NB4 (cell line): ENCODE measurements at places on chromosomes 12 and 14.

DNA sequence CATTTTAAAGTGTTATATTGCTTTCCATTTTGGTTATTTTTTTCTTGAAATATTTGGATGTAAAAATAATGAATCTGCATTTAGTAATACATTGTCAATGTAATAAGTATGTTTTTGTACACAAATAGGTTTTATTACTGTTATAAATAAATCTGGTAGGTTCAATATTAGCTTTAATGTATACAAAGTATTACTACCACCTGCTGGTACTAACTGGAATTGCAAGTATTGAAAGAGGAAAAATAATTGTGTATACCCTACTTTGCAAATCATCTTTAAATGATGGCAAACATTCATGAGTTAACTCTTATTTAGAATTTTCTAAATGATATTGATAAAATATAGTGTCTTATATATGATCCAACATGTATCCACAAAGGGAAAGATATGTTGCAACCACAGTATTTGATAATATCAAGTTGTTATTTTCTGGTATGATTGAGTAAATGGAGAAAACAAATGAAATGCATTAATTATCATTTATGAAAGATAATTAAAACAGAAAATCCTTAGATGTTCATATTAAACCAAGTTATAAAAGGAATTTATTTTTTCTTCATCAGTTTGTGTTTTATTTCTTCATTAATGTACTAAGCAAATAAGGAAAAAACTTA lies 3.2 kb downstream of the OR4K2 start:
- peak; percentile 7 for DNase-seq

GRCh38 chr12:102513272-102513671 lies 32.9 kb upstream of the IGF1 start:
- DNase-seq, result no peak

GRCh38 chr14:81141426-81141825 lies 79.3 kb downstream of the GTF2A1 start:
- DNase-seq, result no peak

DNA sequence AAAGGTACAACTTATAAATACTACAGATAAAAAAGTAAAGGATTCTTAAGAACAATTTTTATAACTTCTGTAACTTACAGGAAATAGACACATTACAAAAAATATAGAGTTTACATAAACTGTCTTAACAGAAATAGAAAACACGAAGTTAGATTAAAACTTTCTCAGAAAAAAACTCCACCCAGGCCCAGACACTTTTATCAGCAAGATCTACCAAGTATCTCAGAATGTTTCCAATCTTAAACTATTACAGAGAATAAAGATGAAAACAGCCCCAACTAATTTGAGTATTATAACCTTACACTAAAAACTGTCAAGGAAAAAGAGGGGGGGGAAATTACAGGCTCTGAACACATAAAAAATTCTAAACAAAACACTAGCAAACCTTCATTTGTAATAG lies 8.2 kb downstream of the ZFC3H1 start:
- no peak for DNase-seq

DNA sequence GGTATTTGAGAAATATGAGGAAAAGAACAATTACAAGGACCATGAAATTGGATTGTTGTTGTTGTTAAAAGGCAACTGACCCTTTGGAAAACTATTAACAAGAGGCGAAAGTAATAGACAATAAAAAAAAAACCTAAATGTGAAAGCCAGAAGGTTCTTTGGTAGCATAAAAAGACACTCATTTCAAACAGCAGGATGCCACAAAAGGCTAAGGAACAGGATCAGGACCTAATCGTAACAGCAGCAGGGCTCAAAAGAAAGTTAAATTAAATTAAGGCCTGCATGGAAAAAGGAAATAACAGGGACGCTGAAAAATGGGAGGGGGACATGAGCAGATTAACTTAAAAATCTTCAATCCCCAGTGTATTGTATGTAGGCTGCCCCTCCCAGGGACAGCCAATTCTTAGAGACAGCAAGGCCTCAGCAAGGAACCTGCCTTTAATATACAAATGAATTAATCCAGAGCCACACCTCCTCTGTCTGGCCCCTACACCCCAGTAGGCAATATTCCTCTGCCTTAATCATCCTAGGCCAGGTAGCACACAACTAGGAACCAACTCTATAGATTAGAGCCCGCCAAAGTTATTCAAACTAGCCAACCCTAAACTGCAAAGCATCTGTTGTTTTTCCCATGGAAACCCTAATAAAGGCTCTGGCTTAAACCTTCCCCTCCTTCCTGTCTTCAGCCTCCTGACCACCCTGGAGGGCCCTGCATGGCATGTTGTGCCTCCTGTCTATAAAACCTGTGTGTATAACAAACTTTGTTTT lies 28.4 kb upstream of the AP4S1 start:
- DNase-seq, result no peak

GRCh38 chr12:121263206-121263935 lies 33.1 kb downstream of the CAMKK2 start:
- no peak for DNase-seq

GRCh38 chr14:87161502-87161901 lies 831.5 kb downstream of the GALC start:
- DNase-seq, result no peak

- no peak for DNase-seq
Observed at GRCh38 chr12:130981911-130982310, 28.2 kb downstream of the ADGRD1 start.

DNA sequence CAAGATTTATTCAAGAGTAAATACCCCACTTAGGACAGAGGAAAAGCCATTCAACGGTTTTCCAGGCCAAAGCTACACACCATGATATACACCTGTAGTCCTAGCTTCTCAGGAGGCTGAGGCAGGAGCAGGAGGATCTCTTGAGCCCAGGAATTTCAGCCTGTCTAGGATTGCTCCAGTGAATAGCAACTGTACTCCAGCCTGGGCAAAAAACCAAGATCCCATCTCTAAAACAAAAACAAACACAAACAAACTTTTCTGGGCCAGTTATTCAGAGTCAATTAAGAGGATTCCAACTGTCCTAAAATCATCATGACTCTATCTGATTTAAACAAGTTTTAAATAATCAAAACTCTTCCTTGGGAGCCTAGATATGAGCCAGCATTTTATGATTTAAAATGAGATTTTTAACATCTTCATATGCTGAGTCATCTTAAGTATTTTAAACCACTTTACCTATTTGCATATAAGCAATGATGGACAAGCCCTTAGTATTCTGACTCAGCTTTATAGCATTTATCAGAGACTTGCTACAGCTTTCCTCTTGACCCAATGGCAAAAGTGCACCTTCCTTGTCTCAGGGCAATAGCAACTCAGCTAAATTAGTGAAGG lies 77.1 kb downstream of the KCNMB4 start:
- DNase-seq, result no peak

DNA sequence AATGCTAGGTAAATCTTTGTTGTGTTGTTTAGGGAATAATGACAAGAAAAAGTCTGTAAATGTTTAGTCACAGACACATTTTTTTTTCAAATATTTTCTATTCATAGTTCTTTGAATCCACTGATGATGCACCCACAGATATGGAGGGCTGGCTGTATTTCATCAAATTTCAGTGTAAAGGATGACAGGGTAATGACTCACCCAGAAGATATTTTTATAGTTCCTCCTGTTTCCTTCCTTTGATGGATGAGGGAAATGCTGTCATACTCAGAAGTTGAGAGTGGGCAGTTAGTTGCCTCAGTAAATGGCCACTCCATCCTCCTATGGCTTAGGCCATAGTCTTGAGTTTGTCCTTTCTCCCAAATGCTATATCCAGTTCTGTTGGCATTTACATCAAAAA lies 76.9 kb upstream of the REP15 start:
- peak; percentile 77 for DNase-seq

GRCh38 chr12:111178181-111179081 lies 190.5 kb downstream of the PHETA1 start:
- no peak for DNase-seq

DNA sequence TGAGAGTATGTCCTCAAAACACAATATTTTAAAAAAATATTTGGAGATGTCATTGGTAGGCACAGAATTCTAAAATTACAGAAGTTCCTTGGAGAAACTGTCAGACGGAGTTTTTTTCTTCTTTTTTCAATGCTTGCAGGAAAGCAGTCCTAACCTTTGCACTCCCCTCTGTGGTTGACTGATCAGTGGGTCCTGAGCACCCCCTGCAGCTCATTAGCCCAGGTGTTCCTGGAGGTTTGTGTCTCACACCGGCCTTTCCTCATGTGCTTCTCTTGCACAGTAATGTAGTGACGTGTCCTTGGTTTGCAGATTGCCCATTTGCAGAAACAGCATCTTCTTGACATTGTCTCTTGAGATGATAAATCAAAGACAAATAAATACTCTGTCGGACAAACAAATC lies 513.0 kb downstream of the TMEM121 start:
- DNase-seq, result peak; percentile 56

GRCh38 chr14:96368534-96368933 lies 5.2 kb downstream of the GSKIP start:
- no peak for DNase-seq

DNA sequence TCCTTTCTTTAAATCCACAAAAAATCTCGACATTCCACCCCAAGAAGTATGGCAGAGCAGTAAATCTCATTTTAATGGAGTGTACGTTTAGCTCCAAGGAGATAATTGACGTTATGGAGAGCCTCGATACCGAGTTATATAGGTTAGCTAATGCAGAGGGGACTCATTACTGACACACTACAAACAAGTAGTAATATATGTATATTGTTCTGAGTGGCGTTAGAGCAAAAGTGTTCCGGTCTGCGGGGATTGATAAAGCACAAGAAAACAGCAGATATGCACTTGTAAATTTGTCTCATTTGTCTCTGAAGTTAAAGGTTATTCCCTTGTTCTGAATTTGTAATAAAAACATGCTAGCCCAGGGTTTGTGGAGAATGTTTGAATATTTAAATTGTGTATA lies 84.1 kb downstream of the BCL11B start:
- no peak for DNase-seq

- no peak for DNase-seq
Observed at GRCh38 chr14:87018294-87018693, 974.7 kb downstream of the GALC start.

DNA sequence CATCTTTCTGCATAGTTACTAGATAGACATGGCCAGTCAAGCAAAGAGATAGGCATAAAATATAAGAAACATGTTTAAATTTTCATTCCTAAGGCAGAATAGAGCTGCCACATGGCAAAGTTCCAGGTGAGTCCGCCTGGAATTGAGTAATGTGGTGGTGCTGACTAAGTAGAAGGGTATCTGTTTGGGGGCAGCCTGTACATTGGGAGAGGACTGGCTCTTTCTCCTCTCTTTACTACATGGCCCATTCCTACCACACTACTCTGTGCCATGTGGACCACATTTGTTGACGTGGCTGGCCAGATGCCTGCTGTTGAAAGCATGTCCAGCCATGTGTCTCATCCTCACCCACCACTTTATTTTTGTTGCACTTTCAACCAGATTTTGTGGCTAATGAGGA lies 354.0 kb downstream of the ETNK1 start:
- DNase-seq, result no peak

DNA sequence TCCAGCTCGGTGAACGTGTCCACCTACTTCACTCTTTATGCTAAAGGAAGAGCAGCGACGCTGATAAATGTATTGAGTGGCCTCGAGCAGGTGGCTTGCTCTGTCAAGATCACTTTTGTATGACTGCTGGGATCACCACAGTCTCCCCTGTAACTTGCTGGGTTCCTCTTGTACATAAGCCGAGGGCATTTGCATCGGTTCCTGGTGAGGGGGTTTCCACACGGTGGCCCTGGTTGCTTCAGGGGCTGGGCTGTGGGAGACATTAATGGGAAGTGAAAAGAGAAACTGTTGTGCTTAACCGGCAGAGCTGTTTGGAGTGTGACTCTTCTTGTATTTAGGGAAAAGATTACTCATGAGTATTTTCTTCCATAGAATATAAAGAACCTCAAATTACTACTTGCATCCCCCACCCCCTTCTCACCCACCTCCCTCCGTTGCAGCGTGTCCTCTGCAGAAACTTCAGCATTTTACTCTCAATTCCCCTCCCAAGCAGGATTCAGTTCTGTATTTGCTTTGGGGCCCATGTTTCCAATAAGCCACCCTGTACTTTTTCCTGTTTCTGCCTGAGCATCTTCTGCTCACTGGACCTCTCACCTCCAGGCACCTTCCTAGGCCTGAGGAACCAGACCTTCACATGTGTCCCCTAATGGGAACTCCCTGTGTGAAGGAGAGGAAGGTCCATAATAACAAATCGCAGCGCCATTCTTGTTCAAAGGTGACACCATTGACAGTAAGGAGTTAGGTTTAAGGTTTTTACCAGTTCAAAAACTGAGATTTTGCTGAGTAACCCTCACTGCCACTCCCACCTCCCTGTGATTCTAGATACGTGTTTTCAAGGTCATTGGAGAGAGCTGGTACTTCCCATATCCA lies 187.0 kb downstream of the ETV6 start:
- peak; percentile 87 for DNase-seq

DNA sequence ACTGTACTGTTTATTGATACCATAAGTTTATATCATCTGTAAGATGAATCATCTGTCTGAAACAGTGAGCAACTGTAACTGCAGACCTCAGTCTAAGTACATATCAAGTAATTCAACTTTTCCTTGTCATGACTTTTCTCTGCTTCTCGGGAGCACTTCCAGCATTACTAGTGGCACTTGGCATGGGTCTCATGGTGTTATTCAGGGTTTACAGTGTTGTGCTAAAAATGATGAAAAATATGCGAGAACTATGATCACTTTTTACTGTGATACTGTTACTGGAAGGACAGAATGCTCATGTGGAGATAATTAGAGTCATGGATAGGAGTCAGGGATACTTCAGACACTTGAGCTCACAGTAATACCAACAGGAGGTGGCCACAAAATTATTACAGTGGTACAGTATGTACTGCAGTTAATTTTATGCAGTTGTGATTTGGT lies 8.3 kb downstream of the KTN1 start:
- no peak for DNase-seq

DNA sequence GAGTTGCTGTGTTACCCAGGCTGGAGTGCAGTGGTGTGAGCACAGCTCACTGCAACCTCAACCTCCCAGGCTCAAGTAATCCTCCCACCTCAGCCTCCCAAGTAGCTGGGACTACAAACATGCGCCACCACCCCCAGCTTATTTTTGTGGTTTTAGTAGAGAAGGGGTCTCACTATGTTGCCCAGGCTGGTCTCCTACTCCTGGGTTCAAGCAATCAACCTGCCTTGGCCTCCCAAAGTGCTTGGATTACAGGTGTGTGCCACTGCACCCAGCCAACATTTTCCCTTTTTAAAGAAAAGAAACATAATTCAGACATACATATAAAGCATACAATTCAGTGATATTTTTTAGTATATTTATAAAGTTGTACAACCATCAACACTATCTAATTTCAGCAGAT lies 44.4 kb downstream of the RESF1 start:
- no peak for DNase-seq

- DNase-seq, result peak; percentile 74
Observed at GRCh38 chr12:122079033-122079531, 526 bp downstream of the MLXIP start.

- DNase-seq, result no peak
Observed at GRCh38 chr14:39447175-39447661, 15.0 kb upstream of the FBXO33 start.
